ENCODE measurements at places on chromosomes 3 and 15.

DNA sequence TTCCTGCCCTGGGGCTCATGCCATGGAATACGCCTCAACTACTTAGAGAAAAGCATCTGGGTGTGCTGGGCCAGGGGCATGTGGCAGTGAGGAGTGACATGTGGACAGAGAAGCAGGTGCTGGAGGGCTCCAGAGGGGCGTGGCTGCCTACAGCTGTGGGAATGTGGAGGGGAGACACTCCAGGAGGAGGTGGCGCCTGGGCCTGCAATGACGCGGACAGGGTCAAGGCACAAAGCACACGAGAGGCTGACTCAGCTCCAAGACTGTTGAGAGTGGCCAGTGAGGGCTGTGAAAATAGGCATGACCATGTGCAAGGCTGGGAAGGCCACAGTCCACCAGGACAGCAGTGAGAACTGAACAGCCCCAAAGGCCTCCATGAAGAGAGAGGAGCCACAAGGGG lies 48.5 kb downstream of the PTH1R start:
- no peak for DNase-seq

DNA sequence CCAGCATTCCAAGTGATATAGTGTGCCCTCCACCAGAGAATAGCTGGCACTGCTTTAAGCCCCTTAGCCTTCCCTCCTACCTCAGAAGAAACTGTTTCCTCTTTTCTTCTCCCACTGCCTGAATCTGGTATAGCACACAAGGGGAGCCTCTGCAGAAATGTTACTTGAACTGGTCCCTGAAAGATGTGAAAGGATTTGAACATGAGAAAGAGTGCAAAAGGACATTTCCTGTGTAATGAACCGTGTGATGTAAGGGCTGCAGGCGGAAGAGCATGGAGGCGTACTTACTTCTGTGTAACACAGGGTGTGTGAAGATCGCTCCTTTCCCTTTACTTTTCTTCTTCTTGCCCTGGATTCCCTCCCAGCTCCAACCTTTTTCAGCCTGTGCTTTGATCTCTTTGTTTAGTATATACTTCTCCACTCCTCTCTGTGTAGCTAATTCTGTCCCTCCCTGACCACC lies 8.4 kb downstream of the TMOD3 start:
- DNase-seq, result no peak

DNA sequence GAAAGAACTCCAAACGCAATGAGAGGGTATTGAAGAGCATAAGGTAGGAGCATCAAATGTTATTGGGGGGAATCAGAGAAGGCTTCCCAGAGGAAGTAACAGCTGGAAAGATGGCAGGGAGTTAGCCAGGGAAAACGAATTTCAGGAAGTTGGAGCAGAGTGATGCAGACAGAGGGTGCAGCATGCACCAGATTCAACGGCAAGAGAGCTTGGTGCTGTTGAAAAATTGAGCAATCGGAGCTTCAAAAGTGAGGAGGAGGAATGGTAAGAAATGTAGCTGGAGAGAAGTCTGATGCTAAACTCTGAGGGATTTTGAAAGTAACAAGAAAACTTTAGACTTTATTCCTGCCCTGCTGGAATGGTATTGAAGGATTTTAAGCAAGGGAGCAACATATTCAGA lies 541.0 kb upstream of the LMCD1 start:
- DNase-seq, result no peak

DNA sequence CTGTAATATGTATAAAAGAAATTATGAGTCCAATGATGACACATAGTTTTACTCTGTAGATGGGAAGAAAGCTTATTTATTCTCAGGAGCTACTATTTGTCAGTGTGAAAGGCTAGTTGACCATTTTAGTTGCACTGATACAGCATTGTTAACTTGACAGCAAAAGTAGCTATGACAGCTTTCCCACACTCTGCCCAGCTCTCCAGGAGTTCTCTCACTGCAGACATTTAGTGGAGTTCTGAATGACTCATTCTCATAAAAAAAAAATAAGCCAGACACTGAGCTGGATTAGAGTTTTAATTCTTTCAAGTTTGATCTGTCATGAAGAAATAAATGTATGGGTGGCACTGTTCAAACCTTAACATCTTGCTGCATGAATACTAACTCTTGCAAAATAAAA lies 77.2 kb upstream of the CFAP20DC start:
- no peak for DNase-seq

DNA sequence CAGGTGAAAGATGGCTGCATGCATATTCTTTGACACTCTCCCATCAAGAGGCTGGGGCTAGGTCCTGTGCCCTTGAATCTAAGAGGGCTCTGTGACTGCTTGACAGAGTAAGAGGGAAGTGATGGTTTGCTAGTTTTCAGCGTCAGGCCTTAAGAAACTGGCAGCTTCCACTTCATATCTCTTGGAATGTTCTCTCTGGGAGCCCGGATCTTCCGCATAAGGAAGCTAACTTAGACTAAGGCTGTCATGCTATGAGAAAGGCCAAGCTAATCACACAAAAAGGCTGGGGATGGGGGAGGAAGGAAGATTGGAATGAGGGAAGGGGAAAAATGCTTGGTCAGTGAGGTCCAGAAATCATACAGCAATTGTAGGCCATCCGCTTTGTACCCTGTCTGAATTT lies 50.0 kb downstream of the MB21D2 start:
- no peak for DNase-seq

- DNase-seq, result no peak
Observed at GRCh38 chr3:161266731-161267150, 45.6 kb downstream of the NMD3 start.

DNA sequence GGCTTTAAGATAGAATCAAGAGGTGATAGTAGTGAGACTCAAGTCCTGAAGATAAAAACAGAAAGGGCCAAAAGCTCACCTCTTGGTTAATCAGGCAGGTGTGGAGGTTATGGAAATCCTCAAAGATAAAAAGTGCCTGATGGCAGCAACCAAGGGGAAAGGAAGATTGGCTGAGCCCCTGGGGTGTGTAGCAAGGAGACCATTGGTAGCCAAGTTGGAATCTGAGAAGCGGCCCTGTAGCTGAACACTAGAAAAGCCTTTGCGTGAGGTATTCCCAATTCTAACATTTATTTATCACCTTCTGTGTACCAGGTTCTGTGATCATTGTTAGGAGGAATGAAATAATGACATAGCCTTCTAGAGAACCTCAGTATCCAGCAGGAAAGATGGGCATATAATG lies 98.9 kb downstream of the ZNF609 start:
- no peak for DNase-seq

DNA sequence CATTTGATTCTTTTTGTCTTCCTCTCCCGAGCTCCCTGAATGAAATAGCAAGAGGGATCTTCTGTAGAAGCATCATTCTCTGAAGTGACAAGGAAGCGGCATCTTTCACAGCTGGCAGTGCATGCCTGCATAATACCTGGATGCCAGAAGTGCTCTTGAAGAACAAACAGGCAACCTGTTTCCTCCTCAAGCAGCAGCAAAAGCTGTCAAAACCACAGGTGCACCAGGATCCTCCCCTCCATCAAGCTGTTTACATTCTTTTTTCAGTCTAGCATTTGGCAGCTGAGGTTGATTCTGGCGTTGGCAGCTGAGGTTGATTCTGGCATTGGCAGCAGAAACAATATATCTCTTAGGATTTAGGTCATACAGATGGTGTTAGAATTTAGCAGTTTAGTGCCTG lies 979.0 kb downstream of the TUSC7 start:
- no peak for DNase-seq

DNA sequence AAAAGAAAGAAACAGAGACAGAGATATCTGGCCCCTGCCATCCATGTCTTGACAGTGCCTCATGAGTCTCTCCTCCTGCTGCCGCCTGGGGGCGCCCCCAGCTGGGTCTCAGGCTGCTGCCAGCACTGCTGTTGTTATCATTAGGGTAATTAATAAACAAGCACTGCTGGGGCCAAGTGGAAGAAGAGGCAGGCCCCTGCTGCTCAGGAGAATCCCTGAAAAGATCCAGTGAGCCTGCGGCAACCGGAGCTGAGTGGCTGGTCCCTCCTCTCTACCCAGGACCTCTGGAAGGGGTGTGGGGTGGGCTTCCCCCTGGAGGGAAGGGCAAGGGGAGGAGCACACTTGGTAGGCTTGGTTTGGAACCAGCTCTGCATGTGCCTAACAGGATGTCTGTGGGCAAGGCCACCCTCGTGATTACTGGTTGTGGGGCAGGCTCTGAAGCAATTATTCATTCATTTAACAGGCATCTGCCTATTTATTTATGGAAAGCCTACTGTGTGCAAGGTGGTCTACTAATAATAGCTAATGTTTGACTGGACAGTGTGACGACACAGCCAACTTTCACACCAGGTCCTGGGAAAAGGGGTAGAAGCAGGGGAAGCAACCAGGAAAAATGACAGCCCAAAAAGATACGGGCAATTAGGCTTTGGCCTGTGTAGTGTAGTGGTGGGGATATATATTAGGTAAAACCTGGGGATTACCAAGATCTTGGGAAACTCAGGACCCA lies 1.2 kb upstream of the TYRO3 start:
- no peak for DNase-seq

DNA sequence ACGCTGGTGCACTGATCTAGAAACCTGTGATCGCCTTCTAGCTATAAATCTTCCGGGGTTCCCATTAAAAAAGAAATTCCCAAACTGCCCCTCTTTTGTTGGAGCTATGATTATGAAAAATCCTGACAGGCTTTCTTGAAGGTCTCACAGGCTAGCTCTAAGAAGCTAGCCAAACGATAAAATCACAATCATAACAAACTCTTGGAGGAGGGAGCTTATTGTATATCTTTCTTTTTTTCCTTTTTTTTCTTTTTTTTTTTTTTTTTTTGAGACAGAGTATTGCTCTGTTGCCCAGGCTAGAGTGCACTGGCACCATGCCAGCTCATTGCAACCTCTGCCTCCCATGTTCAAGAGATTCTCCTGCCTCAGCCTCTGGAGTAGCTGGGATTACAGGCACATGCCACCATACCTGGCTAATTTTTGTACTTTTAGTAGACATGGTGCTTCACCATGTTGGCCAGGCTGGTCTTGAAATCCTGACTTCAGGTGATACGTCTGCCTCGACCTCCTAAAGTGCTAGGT lies 72.0 kb downstream of the MYO1E start:
- DNase-seq, result no peak

GRCh38 chr15:77187751-77188464 lies 117.0 kb upstream of the TSPAN3 start:
- no peak for DNase-seq

GRCh38 chr15:94008104-94009074 lies 223.0 kb upstream of the MCTP2 start:
- no peak for DNase-seq

- DNase-seq, result no peak
Observed at GRCh38 chr3:196135693-196136639, 54.1 kb upstream of the TFRC start.

DNA sequence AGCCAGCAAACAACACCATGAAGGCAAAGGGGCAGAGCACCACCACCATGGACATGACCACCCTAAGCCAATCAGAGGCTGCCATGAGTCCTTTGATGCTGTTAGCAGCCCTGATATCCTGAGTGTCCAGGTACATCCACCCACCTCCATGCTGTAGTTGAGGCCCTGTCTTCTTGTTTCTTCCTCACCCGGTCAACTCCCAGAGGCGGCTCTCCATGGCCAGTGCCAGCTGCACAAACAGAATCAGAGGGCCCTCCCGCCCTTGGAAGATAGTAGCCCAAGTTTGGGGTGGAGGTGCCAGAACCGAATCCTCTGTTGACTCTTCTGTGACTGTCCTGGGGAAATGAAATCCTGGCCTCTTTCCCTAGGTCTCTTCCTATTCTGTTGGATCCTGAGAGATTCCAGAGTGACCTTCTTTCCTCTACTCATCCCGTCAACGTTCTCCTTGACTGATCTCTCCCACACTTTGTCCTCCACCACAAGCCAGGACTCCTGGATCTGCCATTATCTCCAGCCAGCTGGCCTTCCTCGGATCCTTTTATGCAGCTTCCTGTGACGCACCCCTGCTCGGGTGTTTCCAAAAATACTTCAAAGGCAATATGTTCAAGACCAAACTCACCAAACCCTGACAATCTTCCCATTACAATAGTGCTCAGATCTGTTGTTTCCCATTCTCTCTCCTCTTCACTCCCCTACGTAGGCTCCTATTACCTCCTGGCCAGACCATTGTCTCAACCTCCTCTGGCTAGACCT lies 45.4 kb upstream of the DLG1 start:
- no peak for DNase-seq

GRCh38 chr3:138786788-138787271 lies 47.9 kb downstream of the PIK3CB start:
- no peak for DNase-seq

DNA sequence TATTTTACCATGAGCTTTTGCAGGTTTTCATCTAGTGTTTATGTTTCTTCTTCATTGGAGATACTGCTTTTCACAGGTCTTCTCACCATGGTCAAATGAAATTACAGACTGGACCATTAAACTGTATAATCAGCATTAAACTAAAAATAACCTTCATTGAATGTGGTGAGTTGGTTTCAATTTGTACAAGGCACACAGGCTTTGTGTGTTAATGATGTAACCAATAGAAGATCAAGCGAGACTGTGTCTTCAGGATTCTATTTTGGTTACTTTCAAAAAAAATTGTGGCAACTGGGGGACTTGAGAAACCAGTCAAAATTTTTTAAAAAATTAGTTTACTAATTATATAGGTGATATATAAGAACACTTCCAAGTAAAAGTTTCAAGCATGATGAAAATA lies 54.3 kb upstream of the GCSAM start:
- DNase-seq, result no peak

DNA sequence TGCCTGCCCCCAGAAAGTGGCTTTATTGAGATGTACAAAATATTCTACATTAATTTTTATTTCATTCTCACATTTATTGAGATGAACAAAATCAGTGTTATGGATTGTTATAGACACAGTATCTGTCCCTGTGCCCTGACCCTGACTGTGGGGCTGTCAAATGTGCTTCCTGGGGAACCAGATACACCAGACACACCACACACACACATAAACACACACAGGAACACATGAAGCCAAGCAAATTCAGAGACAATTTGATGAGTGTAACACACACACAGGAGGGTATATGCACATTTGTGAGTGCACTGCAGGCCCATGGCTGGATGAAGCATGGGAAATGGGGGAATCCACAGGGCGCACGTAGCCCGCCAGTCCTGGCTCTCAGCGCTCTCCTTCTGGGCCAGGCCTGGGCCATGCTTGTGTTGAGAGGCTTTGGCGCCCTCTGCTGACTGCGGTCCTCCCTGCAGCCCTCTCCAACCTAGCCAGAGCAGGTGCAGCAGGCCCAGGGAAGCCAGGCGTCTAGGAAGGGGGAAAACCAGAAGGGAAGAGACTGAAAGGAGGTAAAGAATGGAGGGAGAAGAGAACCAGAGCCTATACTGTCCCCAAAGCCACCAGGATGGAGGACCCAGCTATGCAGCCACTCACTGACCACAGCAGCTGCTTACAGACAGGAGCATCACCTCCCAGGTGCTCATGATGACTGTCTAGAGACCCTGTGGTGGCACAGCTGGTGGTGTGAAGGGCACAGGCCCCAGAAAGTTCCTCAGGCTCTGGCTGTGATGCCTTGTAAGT lies 18.0 kb upstream of the LOXL1 start:
- DNase-seq, result no peak

- no peak for DNase-seq
Observed at GRCh38 chr3:186277268-186277909, 84.6 kb downstream of the DGKG start.

- DNase-seq, result no peak
Observed at GRCh38 chr3:59913645-59914044, 863.8 kb upstream of the CFAP20DC start.

GRCh38 chr3:4474683-4475490 lies 7.8 kb upstream of the SUMF1 start:
- no peak for DNase-seq

GRCh38 chr3:184567946-184568559 lies 6.5 kb downstream of the EPHB3 start:
- DNase-seq, result no peak

All from cortex of kidney (tissue), 1 donor.